Peyer's patch (tissue), 4 donors: ENCODE measurements at places on chromosomes 2 and 18. TPM values are rescaled to one million over a fixed set of nuclear protein-coding genes. Genes with fewer than 3 reads are reported as not detected.

GRCh38 chr2:140747665-140748064, 1383.2 kb downstream of the LRP1B start:
- DNase-seq: no peak
- H3K4me3 ChIP-seq: no peak overlapping the region
- H3K27me3 ChIP-seq: no peaks in the 10 kb centered on the region
- H3K4me1 ChIP-seq: no peaks in the 10 kb centered on the region
- no peaks in the 10 kb centered on the region for H3K36me3 ChIP-seq
- no peak overlapping the region for H3K27ac ChIP-seq

DNA sequence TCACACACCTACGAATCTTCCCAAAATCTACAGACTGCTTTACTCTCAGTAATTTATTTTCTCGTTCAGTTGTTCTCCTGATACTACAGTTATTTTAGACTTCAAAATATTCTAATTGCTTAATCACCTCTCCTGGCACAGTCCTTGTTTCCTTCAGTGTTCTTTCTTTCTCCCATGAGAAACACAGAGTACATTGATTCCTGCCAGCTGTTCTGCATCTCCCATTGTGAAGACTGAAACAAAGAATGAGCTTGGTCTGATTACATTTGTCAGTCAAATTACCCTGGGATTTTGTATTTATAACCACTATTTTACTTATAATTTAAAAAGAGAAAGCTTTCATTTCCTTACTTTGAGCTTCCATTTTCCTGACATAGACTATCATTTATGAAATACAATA, 63.9 kb upstream of the TANK start:
- no peaks in the 10 kb centered on the region for H3K27me3 ChIP-seq
- H3K27ac ChIP-seq: no peak overlapping the region
- no peak for DNase-seq
- H3K4me3 ChIP-seq: no peak overlapping the region
- no peaks in the 10 kb centered on the region for H3K36me3 ChIP-seq

AQP12A gene
- total RNA-seq: not detected

- peaks cover 82% of the 10 kb centered on the region for H3K36me3 ChIP-seq
- DNase-seq: no peak
- no peaks in the 10 kb centered on the region for H3K27me3 ChIP-seq
- H3K4me1 ChIP-seq: no peaks in the 10 kb centered on the region
Observed at GRCh38 chr2:86770816-86771301, 19.9 kb downstream of the CD8A start.

DNA sequence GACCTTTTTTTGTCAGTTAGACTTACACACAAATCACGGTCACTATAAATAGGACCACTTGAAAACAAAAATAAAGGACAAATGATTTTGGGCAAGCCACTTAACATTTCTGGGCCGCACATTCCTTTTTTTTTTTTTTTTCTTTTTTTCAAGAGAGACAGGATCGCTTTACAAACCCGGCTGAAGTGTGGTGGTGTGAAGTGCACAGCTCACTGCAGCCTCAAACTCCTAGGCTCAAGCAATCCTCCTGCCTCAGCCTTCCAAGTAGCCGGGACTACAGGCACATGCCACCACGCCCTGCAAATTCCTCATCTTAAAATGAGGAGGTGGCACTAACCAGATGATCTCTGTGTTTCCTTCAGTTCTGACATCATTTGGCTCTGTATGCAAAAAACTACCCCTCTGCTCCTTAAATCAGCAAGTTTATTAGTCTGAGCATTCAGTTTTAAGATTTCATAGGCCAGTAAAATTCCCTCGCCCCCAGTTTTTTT, 28.3 kb upstream of the MRO start:
- no peak for DNase-seq
- no peaks in the 10 kb centered on the region for H3K36me3 ChIP-seq
- H3K27me3 ChIP-seq: no peaks in the 10 kb centered on the region
- no peaks in the 10 kb centered on the region for H3K4me1 ChIP-seq

LYG2 gene
- total RNA-seq: not detected

DNA sequence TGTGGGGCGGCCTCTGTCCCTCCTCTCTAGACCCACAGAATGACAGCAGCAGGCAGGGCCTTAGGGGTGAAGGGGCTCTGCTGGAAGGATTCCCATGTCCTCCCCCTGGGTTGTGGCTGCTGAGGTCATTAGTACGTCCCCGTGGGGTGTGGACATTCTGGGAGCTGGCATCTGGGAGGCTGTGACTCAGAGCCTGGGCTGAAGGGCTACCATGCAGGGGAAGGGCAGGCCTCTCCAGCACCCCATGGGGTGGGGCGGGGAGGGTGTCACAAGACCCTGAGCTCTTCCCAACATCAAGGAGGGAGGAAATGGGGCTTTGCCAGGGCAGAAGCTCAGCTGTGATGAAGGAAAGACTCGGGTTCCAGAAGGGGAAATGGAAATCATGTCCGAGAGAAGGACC, 105.8 kb upstream of the SMAD2 start:
- no peak overlapping the region for H3K4me3 ChIP-seq
- H3K27me3 ChIP-seq: no peaks in the 10 kb centered on the region

MALL gene
- total RNA-seq: 40.4 TPM

GRCh38 chr2:236209996-236210395, 41.8 kb upstream of the GBX2 start:
- H3K27me3 ChIP-seq: no peaks in the 10 kb centered on the region
- no peak overlapping the region for H3K4me3 ChIP-seq
- H3K36me3 ChIP-seq: no peaks in the 10 kb centered on the region
- no peak for DNase-seq
- no peak overlapping the region for H3K27ac ChIP-seq
- H3K4me1 ChIP-seq: no peaks in the 10 kb centered on the region

- no peaks in the 10 kb centered on the region for H3K36me3 ChIP-seq
- H3K27me3 ChIP-seq: no peaks in the 10 kb centered on the region
- no peak for DNase-seq
- no peaks in the 10 kb centered on the region for H3K4me1 ChIP-seq
- no peak overlapping the region for H3K27ac ChIP-seq
Observed at GRCh38 chr18:69162649-69163048, 238.0 kb upstream of the DOK6 start.

- no peak overlapping the region for H3K27ac ChIP-seq
- no peaks in the 10 kb centered on the region for H3K27me3 ChIP-seq
- no peaks in the 10 kb centered on the region for H3K4me1 ChIP-seq
Observed at GRCh38 chr2:103859238-103859637, 994.7 kb upstream of the POU3F3 start.

- DNase-seq: no peak
- no peaks in the 10 kb centered on the region for H3K27me3 ChIP-seq
- no peak overlapping the region for H3K4me3 ChIP-seq
- H3K4me1 ChIP-seq: no peaks in the 10 kb centered on the region
- no peak overlapping the region for H3K27ac ChIP-seq
Observed at GRCh38 chr2:189018631-189019030, 44.5 kb downstream of the COL3A1 start.

ACOXL gene
- not detected for total RNA-seq

DNA sequence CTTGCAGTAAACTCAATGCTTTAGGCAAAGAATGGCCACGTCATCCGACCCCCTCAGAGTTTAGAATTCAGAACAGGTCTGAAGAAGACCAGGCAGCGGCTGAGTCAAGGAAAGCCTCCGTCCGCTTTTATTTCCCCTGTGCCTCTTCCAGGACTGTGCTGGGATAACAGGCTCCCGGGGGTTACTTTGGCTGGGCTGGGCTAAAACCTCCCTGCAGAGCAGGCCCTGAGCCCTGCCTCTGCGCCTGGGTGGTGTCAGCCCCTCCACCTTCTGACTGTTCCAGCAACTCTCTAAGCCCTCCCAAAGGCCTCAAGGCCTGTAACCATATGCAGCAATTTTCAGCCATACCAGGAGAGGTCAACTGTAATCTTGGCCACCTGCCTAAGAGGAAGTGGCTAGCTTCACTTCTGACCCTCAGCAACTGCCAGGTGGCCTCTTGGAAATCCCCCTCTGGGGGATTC, 166.5 kb downstream of the RPIA start:
- peaks cover 7% of the 10 kb centered on the region for H3K4me1 ChIP-seq
- H3K36me3 ChIP-seq: no peaks in the 10 kb centered on the region
- DNase-seq: peak; percentile 28
- H3K27ac ChIP-seq: peak overlapping the region; percentile 75

GLI2 gene
- total RNA-seq: 0.94 TPM

GRCh38 chr2:54161660-54162424, 46.4 kb downstream of the ACYP2 start:
- no peak overlapping the region for H3K27ac ChIP-seq
- no peak overlapping the region for H3K4me3 ChIP-seq
- no peaks in the 10 kb centered on the region for H3K36me3 ChIP-seq
- no peaks in the 10 kb centered on the region for H3K4me1 ChIP-seq
- DNase-seq: no peak

GRCh38 chr2:6183226-6183625, 491.0 kb downstream of the SOX11 start:
- H3K27me3 ChIP-seq: no peaks in the 10 kb centered on the region
- H3K4me3 ChIP-seq: no peak overlapping the region
- H3K36me3 ChIP-seq: no peaks in the 10 kb centered on the region
- H3K27ac ChIP-seq: no peak overlapping the region
- H3K4me1 ChIP-seq: no peaks in the 10 kb centered on the region

- H3K36me3 ChIP-seq: no peaks in the 10 kb centered on the region
- no peaks in the 10 kb centered on the region for H3K4me1 ChIP-seq
- DNase-seq: no peak
- H3K27me3 ChIP-seq: no peaks in the 10 kb centered on the region
- H3K4me3 ChIP-seq: no peak overlapping the region
- no peak overlapping the region for H3K27ac ChIP-seq
Observed at GRCh38 chr2:99689145-99689742, 199.4 kb upstream of the REV1 start.

CNDP1 gene
- total RNA-seq: not detected

POMC gene
- not detected for total RNA-seq

NFATC1 gene
- 2.1 TPM for total RNA-seq

DNA sequence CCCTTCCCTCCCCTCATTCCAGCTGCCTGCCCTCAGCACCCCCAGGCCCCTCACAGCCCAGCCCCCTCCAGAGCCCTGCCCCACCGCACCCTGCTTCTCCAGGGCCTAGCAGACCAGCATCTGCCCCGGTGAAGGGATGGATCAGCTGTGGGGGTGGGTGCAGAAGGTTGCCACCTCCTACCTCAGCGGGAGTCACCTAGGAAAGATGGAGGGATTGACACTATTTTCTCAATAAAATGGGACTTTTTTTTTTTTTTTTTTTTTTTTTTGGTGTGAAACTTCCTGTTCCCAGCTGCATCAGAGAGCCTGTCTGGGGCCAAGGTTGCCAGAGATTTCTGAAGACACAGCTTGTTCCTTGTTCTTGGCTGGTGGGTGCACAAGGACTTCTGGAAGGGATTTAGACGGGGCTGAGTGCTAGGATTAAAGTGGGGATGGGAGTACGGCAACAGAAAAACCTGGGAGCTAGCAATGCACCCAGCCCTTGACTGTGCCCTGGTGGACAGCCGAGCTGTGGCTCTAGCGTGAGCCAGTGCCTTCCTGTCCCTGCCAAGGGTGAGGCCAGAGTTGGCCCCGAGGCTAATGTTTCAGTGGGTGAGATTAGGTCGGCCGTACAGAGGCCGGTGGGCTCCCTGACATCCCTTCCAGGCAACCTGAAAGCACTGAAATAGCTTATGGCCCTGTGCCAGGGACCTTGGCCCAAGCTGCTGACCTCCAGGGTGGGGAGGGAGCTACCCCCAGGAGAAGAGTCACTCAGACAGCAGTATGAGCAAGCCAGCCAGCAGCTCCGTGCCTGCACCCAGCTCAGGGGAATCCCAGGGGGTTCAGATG, 4.6 kb downstream of the B3GNT7 start:
- no peaks in the 10 kb centered on the region for H3K36me3 ChIP-seq
- H3K4me1 ChIP-seq: peaks cover 38% of the 10 kb centered on the region
- H3K27me3 ChIP-seq: no peaks in the 10 kb centered on the region
- no peak overlapping the region for H3K4me3 ChIP-seq
- peak overlapping the region; percentile 17 for H3K27ac ChIP-seq

ADAM17 gene
- 19.1 TPM for total RNA-seq

- no peak overlapping the region for H3K4me3 ChIP-seq
- no peak for DNase-seq
- H3K4me1 ChIP-seq: no peaks in the 10 kb centered on the region
- H3K36me3 ChIP-seq: no peaks in the 10 kb centered on the region
- H3K27me3 ChIP-seq: no peaks in the 10 kb centered on the region
Observed at GRCh38 chr2:58449286-58450010, 208.3 kb upstream of the FANCL start.

DNA sequence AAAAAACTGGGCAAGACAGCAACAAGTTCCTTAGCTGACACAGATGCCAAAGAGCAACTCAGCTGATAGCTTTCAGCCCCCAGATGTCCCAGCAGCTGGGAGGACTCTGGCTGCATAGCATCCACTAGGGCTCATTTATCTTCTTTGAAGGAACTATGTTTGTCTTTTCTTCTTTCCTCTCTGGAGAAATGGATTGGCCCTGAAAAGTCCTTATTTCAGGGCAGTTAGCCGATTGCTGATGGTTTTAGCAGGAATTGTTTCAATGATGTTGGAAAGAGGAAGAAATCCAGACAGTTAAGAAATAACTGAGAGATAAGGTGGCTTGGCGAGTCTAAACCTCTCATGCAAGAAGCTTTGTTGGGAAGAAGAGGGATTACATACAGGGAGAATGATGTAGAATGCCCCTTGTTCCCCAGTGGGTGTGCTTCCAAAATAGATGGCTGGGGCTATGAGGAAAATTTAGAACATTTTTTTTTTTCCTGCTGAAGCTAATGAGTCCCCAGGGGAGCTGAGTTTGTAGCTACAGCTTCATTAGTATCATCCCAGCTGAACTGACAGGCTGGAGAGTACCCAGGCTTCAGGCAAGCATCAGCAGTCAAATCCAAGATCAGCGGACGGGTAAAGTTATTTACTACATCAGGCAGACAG, 33.6 kb upstream of the SERPINE2 start:
- no peaks in the 10 kb centered on the region for H3K27me3 ChIP-seq
- no peak overlapping the region for H3K4me3 ChIP-seq
- DNase-seq: no peak

- H3K4me3 ChIP-seq: no peak overlapping the region
- DNase-seq: no peak
- no peak overlapping the region for H3K27ac ChIP-seq
- H3K4me1 ChIP-seq: no peaks in the 10 kb centered on the region
Observed at GRCh38 chr2:109497911-109498870, 115.6 kb downstream of the SEPTIN10 start.

GRCh38 chr18:77118256-77119090, 14.1 kb downstream of the MBP start:
- no peak overlapping the region for H3K4me3 ChIP-seq
- DNase-seq: peak; percentile 38
- no peak overlapping the region for H3K27ac ChIP-seq

- H3K4me3 ChIP-seq: no peak overlapping the region
- no peaks in the 10 kb centered on the region for H3K4me1 ChIP-seq
- H3K27me3 ChIP-seq: no peaks in the 10 kb centered on the region
- H3K36me3 ChIP-seq: no peaks in the 10 kb centered on the region
- H3K27ac ChIP-seq: no peak overlapping the region
- no peak for DNase-seq
Observed at GRCh38 chr18:33802955-33803354, 224.9 kb downstream of the ASXL3 start.

GRCh38 chr2:71181316-71181715, 45.6 kb downstream of the PAIP2B start:
- H3K27me3 ChIP-seq: no peaks in the 10 kb centered on the region
- no peak for DNase-seq
- no peaks in the 10 kb centered on the region for H3K36me3 ChIP-seq

UGT1A8 gene
- total RNA-seq: 11.9 TPM
